RKO (cell line): ENCODE measurements at places on chromosomes 2 and 18.

- DNase-seq: no peak
These were observed 538.9 kb upstream of the REG3G start for GRCh38 chr2:78486565-78486964.

- no peak for DNase-seq
These were observed 27.5 kb upstream of the MSGN1 start for GRCh38 chr2:17788773-17789172.

- peak; percentile 59 for DNase-seq
These were observed 97.2 kb downstream of the INSIG2 start for GRCh38 chr2:118185210-118186109.

DNA sequence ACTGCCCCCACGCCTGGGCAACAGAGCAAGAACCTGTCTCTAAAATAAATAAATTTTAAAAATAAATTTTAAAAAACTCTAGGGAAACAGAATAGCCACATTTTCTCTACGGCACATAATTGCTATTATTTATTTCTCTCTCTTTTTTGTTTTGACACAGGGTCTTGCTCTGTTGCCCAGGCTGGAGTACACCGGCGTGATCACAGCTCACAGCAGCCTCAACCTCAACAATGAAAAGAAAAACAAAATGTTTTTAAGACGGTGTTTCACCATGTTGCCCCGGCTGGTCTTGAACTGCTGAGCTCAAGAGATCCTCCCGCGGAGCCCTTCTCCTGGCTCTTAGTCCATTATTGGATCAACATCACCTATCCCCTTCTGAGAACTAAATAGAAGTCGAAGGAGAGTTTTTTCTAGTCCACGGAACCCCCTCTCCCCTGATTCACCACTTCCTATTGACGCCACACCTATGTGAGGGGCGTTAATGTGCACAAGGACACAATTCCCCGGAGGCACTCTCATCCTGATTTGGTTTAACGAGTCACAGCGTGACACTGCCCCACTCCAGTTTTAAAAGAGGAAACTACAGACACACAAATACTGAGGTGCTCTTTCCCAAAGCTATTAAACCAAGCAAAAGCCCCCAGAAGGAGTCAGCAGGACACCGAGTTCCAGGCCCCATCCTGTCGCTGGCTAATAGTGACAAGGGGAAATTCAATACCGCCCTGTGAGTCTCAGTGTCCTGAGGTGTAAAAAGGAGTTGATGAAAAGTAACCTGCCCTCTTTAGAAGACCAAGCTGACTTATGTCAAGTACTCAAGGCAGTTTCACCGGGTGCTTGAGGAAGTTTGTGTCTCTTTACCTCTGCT is 1.1 kb downstream of the NPC1 start:
- DNase-seq: peak; percentile 69
